ENCODE measurements at places on chromosomes 11 and 22. TPM values are rescaled to one million over a fixed set of nuclear protein-coding genes. Genes with fewer than 3 reads are reported as not detected.

- peak; percentile 64 for DNase-seq
Observed at GRCh38 chr22:27391092-27391770, 410.3 kb downstream of the MN1 start.

- no peak for DNase-seq
Observed at GRCh38 chr11:97894978-97895377, 1125.8 kb upstream of the CNTN5 start.

DNA sequence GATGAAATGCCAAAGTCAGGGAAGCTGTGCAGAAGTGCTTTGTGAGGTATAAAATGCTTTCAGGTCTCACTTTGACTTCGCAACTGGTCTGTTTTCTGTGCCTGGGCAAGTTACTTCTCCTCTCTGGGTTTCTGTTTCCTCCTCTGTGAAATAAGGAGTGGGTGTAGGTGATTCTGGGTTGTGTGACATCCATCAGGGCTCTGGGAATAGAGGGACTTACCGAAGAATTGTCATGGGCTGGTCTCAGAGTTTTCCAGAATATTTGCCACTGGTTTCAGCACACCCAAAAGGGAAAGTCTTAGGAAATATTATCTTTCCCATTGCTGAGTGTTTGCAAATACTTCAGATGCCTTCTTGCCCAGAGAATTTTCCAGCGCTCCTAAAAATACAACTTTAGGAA is 118.4 kb downstream of the KIAA1671 start:
- DNase-seq, result no peak

GRCh38 chr22:22235558-22235957 is 9.0 kb upstream of the VPREB1 start:
- DNase-seq, result no peak

DNA sequence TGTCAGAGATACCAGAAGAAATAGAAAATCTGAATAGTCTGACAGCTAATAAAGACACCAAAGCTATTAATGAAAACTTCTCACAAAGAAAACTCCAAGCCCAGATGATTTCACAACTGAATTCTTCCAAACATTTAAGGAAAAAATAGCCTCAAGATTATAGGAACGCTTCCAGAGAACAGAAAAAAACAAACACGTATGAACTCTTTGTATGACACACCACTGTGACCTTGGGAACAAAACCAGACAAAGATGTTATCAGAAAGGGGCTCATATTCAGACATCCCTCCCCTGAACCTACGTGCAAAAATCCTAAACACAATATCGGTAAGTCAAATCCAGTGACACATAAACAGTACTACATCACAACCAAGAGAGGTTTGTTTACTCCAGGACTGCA is 23.5 kb downstream of the CERK start:
- no peak for DNase-seq

DNA sequence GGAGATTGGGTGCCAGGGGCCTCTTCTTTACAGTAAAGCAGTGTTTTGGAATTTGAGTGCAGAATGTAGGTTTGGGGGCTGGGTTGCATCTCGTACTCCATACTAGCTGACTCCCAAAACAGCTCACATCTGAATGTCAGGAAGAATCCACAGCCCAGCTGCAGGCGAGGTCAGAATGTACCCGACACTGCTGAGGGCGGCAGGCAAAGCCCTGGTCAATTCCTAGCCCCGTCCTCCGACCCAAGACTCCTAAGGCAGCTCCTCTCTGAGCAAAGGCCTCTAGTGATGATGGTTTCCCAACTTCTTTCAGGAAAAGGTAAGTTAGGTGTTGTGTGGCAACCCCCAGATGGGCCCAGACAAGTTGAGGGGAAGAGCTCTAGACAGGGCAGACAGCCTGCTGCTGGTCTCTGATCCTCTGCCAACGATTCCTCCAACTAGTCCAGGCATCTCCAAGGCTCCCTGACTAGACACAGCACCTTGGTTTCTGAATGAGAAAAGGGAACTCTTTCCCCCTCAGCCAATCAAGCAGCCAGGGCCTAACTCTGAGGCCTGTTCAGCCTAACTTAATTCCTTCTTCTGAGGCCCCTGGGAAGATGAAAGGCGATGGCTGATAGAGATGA is 8.6 kb downstream of the LARGE2 start:
- peak; percentile 19 for DNase-seq

- peak; percentile 43 for DNase-seq
Observed at GRCh38 chr22:22721681-22722354, 77.4 kb downstream of the GGTLC2 start.

GRCh38 chr22:29205252-29205593 is 473 bp upstream of the EMID1 start:
- no peak for DNase-seq

DNA sequence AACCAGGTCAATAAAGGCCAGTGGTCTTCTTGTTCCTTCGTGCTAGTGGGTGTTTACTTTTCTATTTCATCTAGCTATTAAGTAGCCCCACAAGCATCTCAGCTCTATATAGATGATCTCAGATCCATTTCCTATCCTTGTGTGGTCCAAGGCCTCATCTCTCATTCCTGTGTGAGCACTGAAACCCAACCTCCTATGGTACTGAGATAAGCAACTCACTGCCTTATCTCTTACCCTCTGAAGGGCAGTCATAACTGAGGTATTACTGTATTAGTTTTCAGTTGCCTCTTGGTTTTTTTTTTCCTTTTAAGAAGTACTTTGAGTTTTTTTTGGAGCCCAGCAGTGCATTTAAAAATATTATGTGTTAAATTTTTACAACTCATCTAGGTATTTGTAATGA is 28.3 kb downstream of the ACER3 start:
- DNase-seq, result no peak

DNA sequence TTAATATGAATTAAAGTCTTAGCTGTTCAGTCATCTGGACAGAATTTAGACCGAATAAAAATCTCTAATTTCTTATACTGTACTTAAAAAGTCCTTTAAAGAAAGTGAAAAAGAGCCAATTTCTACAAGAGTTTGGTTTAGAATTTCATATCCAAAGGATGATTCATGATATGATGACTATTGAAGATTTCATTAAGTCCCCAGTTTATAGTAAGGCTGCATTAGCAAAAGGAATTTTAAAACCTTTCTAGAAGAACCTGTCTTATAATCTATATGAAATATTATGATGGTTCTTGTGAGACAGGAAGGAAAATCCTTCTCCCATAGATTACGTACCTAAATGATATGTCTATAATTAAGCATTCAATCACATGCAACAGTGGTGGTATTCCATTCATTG is 34.8 kb downstream of the TSG101 start:
- no peak for DNase-seq

DNA sequence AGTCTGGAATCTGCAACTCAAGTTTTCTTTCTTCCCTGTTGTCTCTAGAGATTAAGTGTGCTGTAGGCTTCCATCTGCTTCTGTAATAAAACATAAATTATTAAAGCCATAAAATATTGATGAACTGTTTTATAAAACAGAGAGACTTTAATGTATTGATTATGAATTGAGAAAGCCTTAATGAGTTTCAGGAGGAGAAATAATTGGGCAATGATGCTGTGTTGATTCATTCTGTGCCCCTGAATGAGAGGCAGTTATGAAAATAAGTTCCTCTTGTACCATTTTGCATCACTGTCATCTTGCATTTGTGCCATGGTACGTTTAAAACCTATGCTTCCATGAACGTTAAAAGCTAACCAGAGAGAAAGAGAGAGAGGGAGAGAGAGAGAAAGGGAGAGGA is 194.1 kb upstream of the LARGE1 start:
- no peak for DNase-seq

- no peak for DNase-seq
Observed at GRCh38 chr11:117583063-117583801, 213.8 kb downstream of the DSCAML1 start.

DNA sequence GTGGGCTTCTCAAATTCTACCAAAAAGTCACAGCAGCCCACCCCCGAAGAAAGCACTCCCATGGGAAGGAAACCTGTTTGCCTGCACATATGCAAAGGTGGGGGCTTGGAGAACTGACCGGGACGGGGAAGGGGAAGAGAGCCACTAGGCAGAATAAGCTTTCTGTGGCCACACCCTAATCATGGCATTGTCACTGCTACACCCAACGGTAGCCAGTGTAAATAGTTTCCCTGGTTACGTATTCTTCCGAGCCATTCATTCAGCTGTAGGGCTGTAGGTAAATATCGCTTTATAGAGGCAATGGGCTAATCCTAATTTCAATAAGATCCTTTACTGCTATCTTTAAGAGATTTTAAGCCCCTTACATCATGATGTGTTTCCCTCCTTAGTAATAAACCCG is 61.7 kb downstream of the PRDM11 start:
- DNase-seq, result no peak

GRCh38 chr11:114479331-114479730 is 40.1 kb downstream of the REXO2 start:
- no peak for DNase-seq

- no peak for DNase-seq
Observed at GRCh38 chr11:17350455-17351171, 987 bp upstream of the NCR3LG1 start.

The TPBGL gene
- total RNA-seq, result 0.47 TPM

The SYT8 gene
- total RNA-seq, result not detected

The NECTIN1 gene
- total RNA-seq, result 6.3 TPM

The CBLIF gene
- not detected for total RNA-seq

The APOL6 gene
- 21.4 TPM for total RNA-seq

Measured in ovary (tissue), 10 donors.